ENCODE measurements at places on chromosomes 1 and 21.

DNA sequence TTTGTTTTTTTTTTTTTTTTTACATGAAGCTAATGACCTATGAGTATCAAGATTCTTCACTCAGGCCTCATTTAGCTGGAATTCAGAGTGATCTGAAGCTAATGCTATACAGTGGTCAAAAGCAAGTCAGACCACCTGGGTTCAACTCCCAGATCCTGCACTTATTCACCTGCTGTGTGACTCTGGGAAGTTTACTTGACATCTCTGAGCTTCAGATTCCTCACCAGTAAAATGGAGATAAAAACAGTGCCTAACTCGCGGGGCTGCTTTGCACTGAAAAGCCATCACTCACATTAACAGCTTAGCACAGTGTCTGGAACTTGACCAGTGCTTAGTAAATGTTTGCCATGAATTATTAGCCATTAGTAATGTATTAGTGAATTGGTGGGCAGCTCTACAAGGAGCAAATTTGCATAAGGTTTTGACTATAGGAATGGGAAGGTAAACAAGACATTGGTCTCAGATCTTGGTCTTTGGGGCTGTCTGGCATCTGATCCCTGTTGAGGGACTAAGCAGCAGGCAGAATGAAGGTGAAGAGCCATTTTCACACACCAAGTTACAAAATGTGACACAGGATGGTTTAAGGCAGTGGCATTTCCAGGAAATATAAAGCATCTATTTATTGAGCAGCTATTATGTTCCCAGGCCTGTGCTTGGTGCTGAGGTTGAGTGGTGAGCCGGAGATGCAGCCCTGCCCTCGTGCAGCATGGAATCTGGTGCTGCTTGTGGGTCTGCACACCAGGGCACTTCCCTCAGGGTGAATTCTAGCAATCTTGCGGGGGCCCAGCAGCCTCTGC, 291.3 kb downstream of the RRAGC start:
- no peak for DNase-seq

- no peak for DNase-seq
Observed at GRCh38 chr21:45265721-45266517, 21.8 kb downstream of the POFUT2 start.

DNA sequence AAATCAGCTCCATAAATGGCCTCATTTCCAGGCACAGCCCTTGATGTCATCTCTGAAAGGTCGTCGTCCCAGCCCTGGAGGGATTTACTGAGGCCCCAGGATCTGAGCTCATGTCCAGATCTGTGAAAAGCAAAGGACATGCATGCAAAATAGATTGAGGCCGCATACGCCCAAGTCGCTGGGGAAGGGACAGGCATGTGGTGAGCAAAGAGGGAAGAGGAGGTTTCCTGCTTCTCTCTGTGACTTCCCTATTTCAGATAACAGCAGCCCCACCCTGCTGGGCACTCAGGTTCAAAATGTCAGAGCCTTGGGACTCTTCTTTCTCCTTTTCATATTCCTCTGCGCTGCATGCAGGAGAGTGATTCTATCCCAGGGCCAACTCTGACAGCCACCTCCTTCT, 197.2 kb downstream of the ADSS2 start:
- no peak for DNase-seq

DNA sequence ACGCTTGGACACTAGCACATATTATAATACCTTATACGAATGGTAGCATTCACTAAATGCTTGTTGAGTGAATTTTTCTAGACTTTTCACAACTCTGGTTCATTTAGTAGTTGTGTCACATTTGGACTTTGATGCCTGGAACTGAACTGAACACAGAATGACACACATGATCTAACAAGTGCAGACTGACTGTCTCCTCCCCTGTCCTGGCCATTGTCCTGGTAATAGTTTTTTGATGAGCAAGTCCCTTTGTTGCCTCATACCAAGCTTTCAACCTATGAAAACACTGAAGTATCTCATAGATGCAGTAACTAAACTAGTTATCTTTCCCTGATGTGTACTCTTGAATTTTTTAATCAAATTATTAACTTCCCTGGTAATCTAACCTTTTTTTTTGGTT, 66.4 kb downstream of the LRRC8D start:
- DNase-seq = no peak

GRCh38 chr1:2462819-2463218, 13.3 kb upstream of the PLCH2 start:
- no peak for DNase-seq

DNA sequence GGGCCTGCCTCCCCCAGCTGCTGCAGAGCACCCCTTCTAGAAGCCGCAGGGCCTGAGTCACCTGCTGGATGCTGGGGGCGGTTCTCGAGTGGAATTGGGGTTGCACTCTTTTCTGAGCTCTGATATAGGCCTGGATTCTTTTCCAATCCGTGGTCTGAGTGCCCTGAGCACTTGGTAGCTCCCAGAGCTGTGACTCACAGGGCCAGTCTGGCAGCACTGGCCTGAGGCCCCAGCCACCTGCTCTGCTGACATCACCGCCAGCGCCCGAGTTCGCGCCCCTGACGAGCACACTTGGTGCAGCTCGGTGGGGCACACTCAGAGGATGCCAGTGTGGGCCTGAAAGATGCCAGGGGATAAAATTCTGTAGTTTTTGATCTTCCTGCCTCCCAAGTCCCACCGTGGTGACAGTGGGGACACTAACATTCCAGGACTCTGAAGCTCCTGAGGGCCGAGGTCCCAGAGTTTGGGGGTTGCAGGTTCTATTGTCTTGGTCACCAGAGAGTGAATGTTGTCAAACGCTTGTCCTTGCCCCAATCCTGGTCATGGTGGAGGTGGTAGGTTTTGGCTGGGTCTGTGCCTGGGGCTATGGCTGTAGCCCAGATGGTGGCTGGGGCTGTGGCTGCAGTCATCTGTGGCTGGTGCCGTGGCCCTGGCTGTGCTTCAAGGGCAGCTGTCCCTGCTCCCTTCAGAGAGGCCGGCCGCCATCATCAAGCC, 74.6 kb downstream of the OBSCN start:
- no peak for DNase-seq

DNA sequence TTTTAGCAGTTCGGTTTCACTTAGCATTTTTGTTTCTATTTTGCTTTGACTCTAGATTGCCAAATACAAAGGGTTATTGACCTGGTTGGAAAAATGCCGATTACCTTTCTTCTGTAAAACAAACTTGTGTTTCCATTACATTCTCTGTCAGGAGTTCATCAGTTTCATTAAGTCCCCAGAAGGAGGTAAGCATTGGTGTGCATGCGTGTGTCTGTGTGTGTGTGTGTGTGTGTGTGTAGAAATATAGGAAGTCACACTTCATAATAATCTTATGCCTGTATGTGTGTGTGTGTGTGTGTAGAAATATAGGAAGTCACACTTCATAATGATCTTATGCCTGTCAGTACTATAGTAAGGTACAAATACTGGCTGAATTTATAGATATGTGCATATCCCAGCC, 10.0 kb downstream of the RGSL1 start:
- DNase-seq = no peak

- DNase-seq = no peak
Observed at GRCh38 chr1:16982902-16983301, 2.5 kb upstream of the MFAP2 start.

GRCh38 chr1:28301368-28302174, 27.3 kb upstream of the MED18 start:
- DNase-seq = no peak

DNA sequence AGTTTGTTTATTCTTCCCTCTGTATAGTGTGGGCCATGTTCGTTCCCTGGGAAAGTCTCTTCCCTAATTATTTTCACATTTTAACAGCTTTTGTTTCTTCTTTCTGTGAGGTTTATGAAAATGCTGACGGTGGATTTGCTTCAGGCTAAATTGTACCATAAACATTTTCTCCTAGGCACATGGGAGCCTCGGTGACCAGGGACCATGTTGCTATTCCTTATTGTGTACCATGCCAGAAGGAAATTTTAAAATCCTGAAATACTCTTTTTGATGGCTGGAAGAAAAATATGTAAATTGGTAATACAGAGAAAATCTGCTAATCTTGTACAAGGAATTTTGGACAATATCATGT, 230.1 kb upstream of the JUN start:
- DNase-seq = no peak
